Activated T-cell treated with anti-CD3 and anti-CD28 coated beads, Interleukin-2, amount 50 U/mL, for 72 hours (primary cell): ENCODE measurements at places on chromosomes 12 and 14. TPM values are rescaled to one million over a fixed set of nuclear protein-coding genes. Genes with fewer than 3 reads are reported as not detected.

GRCh38 chr14:61335049-61335448, 13.7 kb downstream of the PRKCH start:
- peaks cover 95% of the 10 kb centered on the region for H3K4me1 ChIP-seq
- H3K27ac ChIP-seq, result peak overlapping the region; percentile 95
- no peaks in the 10 kb centered on the region for H3K27me3 ChIP-seq

The LRFN5 gene
- total RNA-seq, result not detected

GRCh38 chr14:72466325-72466724, 427.6 kb downstream of the DPF3 start:
- no peak overlapping the region for H3K27ac ChIP-seq
- DNase-seq, result no peak
- H3K36me3 ChIP-seq, result peaks cover 7% of the 10 kb centered on the region
- H3K4me1 ChIP-seq, result no peaks in the 10 kb centered on the region

GRCh38 chr14:72675126-72675525, 218.8 kb downstream of the DPF3 start:
- DNase-seq, result no peak
- H3K4me3 ChIP-seq, result no peak overlapping the region
- no peaks in the 10 kb centered on the region for H3K4me1 ChIP-seq
- H3K27me3 ChIP-seq, result peaks cover 20% of the 10 kb centered on the region

DNA sequence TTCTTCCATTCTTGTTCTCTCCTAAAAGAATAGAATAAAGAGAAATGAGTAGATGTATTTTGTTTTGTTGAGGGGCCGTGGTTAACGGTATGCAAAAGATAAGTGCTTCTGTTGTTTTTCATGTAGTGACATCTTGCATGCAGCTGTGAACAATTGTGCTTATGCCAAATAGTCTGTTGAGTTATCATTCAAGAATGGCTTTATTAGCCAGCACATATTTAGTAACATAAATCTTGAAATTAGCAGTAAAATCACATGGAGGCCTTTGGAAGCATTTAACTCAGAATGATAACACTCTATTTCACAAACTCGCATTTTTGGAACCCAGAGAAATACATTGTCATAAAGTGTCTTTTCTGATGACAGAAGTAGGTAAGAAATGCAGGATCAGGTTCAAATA, 1772.0 kb upstream of the FLRT2 start:
- H3K27ac ChIP-seq, result no peak overlapping the region
- no peaks in the 10 kb centered on the region for H3K4me1 ChIP-seq
- no peak overlapping the region for H3K4me3 ChIP-seq
- H3K27me3 ChIP-seq, result no peaks in the 10 kb centered on the region

DNA sequence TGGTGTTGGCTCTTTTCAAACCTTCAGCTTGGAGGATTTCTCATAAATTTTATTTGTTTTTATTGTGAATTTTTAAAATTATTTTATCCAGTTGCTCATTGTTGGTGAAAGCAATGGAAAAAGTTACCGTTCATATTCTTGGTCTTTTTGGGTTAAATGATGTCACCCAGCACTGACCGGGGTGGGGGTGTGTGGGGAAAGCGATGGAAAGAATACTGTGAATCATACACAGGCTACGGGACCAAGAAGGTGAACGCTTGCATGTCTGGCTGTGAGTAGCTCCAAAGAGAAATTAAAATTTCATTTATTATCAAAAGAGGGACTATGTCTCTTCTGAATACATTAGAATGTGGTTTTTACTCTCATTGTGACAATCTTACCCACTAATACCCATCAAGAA, 430.1 kb downstream of the AEBP2 start:
- no peak overlapping the region for H3K4me3 ChIP-seq
- H3K4me1 ChIP-seq, result no peaks in the 10 kb centered on the region
- H3K27ac ChIP-seq, result no peak overlapping the region
- no peaks in the 10 kb centered on the region for H3K36me3 ChIP-seq
- peaks cover 9% of the 10 kb centered on the region for H3K27me3 ChIP-seq

DNA sequence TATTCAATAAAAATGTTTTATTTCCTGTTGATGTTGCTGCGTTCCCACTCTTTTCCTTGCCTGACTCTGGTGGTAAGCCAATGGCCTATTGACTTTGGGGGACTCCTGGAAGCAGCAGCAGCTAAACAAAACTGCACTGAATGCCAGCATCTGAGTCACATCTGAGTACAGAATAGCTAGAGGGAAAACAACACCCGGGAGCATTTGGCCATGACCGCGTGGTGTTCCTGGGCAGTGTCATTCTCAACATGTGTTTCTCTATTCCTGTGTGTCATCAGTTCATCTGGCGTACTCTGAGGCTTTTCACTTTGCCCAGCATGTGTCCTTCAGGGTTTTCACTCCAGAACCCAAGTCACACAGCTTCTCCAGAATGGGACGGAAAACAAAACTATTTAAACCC, 238.8 kb downstream of the PAWR start:
- H3K36me3 ChIP-seq, result no peaks in the 10 kb centered on the region
- no peak for DNase-seq
- H3K27me3 ChIP-seq, result no peaks in the 10 kb centered on the region
- H3K4me1 ChIP-seq, result no peaks in the 10 kb centered on the region

DNA sequence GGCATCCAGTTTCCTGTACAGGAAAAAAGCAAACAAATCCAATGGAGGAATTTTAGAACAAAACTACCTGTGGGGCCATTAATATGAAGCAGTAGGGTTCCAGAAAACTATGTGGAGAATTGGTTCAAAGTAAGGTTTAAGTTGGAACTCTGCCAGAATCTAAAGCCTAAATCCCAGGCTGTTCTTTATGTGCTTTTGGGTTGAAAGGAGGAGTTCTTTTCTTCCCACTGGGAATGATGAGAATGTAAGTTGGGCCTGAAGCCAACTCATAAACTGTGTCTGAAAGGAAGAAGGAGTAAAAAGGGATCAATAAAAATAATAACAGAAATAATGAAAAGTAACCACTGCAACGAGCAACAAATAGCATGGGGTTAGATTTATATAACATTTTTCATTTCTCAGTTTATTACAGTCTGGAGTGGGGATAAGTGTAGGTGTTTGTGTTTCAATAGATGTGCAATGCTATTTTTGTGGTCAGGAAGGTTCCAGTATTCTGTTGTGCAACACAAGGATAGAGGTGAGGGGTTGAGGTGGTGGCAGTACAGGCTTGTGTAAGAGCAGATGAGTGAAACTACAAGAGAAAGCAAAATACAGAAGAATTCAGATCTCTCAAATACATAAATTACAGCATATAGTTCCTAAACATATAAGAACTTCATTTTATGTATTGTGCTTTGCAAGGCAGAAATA, 373.6 kb downstream of the EMP1 start:
- no peak for DNase-seq
- H3K36me3 ChIP-seq, result no peaks in the 10 kb centered on the region
- no peak overlapping the region for H3K27ac ChIP-seq
- H3K27me3 ChIP-seq, result peaks cover 10% of the 10 kb centered on the region

GRCh38 chr12:125742413-125742812, 677.2 kb downstream of the AACS start:
- DNase-seq, result no peak
- no peaks in the 10 kb centered on the region for H3K4me1 ChIP-seq
- H3K27me3 ChIP-seq, result no peaks in the 10 kb centered on the region

DNA sequence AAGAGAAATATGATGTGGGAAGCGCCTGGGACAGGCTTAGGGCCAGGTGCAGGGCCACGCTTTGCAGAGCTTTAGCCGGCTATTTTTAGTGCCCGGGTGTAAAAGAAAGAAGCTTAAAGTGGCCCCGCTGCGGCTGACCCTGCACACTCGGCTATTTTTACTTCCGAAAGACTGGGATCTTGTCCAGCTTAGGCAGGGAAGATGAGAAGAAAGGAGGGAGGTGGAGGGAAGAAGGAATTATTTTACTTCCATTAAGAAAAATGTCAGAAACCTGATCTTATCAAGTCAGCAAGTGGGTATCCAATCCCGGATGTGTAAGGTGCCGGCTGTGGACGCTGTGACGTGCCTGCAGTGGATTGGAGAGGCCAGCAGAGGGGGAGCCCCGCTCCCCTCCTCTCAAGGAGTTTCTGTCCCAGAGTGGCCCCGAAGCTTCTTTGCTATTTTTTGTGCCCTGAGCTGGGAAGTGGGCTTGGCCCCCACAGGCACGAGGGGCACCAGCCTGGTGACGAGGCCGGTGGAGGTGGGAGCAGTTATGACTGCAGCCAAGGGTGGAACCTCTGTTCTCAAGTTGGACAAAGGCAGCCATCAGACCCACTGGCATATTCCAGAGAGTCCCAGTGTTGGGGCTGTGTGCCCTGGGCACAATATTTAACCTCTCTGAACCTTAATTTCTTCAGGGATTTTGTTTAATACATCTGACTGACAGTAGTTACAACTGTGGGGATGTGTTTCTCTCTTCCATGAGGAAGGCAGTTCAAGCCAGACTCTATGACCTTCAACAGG, 97.7 kb downstream of the ESRRB start:
- DNase-seq, result no peak
- H3K4me3 ChIP-seq, result no peak overlapping the region
- peaks cover 33% of the 10 kb centered on the region for H3K27me3 ChIP-seq

GRCh38 chr12:54734196-54734950, 86.2 kb upstream of the DCD start:
- H3K27ac ChIP-seq, result no peak overlapping the region
- H3K4me1 ChIP-seq, result no peaks in the 10 kb centered on the region
- no peak for DNase-seq
- no peaks in the 10 kb centered on the region for H3K27me3 ChIP-seq
- H3K4me3 ChIP-seq, result no peak overlapping the region
- H3K36me3 ChIP-seq, result no peaks in the 10 kb centered on the region
